GM04504 (cell line): ENCODE measurements at places on chromosomes 7 and 10.

DNA sequence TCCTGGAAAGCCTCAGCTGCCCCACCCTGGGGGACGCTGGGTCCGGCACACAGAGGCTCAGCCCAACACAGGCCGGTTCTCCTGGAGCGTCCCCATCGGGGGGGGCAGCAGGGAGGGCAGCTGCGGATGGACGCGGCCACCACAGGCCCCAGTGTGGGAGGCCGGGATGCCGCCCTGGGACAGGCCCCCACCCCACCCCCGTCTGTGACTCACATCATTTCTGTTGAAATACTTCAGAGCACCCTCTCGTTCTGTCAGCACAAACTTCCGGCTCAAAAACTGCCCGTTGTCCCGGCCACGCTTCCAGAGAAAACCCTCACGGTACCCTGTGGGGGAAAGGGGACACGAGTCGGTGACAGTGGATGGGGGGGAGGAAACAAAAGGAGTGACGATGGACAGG, 28.5 kb downstream of the GET4 start:
- DNase-seq, result no peak

DNA sequence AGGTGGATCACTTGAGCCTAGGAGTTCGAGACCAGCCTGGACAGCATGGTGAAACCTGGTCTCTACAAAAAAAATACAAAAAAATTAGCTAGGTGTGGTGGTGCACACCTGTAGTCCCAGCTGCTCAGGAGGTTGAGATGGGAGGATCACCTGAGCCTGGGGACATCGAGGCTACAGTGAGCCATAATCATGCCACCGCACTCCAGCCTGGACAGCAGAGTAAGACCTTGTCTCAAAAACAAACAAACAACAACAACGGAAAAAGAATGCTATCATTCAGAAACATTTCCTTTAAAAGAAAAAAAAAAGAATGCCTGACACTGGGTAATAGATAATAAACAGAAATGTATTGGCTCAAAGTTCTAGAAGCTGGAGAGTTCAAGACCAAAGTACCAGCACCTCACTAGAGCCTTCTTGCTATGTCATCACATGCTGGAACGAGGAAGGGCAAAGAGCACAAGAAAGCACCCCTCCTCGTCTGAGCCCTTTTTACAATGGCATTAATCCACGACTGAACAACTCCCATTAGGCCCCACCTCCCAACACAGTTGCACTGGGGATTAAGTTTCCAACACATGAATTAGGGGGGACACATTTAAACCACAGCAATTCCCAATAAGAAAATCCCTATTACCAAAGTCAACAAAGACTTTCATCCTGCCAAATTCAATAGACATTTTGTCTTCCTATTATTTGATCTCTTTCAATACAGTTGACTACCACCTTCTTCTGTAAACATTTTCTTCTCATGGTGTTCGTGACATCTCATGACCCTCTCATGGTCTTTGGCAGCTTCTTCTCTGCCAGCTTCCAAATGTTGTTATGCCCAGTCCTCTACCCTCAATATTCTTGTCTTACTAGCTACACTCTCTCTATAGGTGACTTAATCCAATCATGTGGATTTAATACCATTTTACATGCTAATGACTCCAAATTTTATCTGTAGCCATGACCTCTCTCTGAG, 20.0 kb downstream of the AKR1D1 start:
- DNase-seq, result no peak

DNA sequence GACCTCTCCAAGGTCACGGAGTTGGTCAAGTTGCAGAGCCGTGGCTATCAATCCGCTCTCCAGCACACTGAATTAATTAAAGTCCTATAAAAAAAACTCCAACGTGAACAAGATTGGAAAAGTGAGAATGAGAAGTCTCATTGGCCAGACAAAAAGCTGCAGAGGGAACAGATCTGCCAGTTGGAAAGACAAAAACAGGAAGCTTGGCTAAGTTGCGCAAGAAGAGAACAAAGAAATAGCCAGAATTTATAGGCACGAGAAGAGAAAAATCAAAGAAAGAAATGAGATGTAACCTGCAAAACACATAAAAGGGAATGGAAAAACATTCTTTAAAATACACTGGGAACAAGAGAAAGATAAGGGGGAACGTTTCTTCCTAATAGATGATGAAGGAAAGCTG, 45.7 kb upstream of the CRTAC1 start:
- DNase-seq, result no peak

DNA sequence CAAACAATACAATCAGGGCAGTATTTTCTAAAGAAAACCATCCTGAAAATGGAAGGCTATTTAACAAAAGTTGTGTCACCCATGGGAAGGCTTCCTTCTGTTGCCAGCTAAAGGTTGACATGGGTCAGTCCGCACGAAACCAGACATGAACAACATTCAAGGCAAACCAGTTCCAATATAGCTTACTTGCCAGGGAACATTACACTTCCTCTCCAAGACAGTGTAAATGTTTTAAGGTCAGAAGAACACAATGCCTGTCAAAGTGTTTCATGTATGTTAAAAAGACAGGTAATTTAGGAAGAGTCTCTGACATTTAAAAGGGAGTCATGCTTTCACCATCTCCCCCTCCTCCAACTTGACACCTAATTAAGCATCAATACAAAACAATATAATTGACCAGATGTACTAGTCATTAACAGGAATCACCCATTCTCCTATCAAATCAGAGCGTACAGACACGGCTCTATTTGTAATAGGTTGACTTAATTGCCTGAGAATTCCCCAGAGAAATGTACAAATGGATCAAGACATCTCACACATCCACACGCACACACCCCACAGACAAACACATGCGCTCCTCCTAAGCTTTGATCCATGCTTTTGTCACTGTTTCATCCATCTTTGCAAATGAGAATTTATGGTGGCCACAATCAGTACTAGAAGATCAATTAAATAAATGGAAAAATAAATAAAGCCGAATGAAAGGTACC, 69.5 kb downstream of the CACNA2D1 start:
- no peak for DNase-seq

- peak; percentile 66 for DNase-seq
These were observed 11.4 kb downstream of the KDM7A start for GRCh38 chr7:140165422-140165821.

- DNase-seq, result no peak
These were observed 28.1 kb upstream of the NPVF start for GRCh38 chr7:25256333-25256819.

DNA sequence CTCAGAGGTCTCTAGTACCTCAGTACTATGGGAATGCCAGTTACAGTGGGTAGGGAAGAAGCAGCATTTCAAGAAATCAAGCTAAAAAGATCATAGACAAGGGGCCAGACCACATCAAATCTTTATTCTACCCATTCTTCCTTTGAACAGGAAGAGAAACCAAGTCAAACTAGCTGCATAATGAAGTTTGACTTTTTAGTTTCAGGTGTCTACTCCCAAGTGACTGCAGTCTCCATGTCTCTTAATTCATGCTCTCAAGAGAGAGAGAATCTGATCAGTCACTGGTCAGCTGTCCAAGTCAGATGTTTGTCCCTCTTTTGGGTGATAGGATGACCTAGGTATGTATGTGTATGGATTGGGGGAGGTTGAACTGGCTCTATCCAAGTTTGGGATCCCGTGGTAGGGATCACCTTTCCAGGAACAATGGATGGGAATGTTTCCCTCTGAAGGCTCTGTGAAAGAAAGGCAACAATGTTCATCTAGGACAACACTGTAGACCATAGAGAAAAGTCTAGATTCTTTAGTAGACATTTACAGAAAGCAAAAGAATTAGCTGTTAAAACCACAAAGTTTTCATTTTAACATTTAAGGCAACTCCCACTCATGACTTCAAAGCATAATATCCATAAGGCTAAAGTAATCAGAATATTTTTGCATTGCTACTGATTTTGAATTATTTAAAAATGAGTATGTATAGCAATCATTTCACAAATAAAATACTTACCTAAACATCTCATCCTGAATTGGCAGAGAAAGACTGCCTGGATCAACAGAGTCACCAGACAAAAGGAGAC, 30.1 kb upstream of the PRTFDC1 start:
- DNase-seq, result no peak

DNA sequence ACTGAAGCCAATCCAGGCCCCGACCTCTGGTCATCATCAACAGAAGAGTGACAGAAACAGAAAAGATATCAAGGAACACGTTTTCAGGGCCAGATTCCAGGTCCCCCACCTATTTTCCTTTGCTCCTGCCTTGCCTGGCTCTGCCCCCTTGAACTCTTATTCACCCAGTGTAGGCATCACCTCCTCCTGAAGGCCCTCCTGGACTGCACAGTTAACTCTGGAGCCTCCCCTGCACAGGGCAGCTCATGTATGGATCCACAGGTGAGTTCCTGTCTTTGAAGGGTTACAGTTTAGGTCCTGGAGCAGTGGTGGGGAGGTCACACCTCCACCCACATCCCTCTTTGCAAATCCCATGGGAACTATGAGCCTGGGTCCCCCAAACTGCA, 163.3 kb upstream of the TNRC18 start:
- no peak for DNase-seq

GRCh38 chr7:106056513-106057203, 55.5 kb downstream of the SYPL1 start:
- DNase-seq, result no peak

DNA sequence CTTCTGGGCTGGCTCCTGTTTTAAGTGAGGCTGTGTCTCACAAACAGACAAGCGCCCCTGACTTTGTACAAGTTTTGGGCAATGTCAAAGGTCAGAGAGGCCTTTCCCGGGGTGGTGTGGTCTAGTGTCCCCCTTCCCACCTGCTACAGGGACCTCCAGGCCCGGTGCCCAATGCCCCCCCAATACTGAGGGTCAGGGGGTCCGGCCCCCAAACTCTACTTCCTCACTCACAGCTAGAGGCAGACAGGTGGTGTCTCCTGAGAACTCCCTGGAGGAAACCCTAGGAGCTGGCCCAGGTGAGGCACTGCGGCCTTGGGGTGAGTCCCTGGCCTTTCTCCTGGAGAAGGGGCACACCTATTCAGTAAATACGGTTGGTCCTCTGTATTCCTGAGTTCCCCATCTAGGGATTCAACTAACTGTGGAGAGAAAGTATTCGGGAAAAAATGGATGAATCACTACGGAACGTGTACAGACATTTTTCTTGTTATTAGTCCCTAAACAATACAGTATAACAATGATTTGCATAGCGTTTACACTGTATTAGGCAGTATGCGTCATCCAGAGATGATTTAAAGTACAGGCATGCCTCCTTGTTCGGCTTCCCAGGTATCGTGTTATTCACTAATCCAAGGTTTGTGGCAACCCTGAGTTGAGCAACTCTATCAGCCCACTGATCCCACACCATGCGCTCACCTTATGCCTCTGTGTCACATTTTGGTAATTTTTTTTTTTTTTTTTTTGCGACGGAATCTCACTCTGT, 308.1 kb downstream of the WDR37 start:
- no peak for DNase-seq

- DNase-seq, result no peak
These were observed 480.2 kb downstream of the KCNMA1 start for GRCh38 chr10:77157248-77158019.

DNA sequence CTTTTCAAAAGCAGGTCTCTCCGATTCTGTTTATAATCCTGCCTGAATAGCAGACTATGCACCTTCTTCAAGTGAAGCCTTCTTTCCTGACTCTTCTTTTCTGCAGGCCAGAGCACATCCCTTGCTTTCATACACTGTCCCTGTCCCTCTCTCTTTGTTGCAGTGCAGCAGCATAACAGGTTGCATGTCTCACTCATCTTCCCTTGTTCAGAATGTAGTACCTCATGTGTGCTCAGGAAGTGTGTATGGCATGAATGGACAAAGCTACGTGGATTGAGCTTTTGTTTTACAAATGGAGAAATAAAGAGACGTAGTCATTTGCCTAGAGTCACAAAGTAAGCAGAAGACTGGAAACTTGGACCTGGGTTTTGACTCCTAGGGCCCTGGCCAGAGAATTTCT, 68.0 kb downstream of the PTPRZ1 start:
- no peak for DNase-seq

DNA sequence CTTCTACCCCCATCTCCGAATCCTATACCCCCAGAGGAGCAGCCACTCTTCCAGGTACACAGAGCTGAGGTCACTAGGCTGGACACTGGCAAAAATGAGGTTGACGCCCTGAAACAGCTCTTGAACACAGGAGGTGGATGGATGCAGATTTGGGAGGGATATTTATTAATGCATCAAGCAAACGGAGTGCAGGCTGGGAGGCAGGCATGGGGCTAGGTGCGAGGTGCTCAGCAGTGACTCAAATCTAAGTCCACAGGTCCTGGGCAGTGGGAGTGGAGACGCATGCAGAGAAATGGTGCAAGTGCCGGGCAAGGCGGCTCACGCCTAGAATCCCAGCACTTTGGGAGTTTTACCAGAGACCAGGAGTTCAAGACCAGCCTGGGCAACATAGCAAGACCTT, 11.0 kb downstream of the GUSB start:
- no peak for DNase-seq

DNA sequence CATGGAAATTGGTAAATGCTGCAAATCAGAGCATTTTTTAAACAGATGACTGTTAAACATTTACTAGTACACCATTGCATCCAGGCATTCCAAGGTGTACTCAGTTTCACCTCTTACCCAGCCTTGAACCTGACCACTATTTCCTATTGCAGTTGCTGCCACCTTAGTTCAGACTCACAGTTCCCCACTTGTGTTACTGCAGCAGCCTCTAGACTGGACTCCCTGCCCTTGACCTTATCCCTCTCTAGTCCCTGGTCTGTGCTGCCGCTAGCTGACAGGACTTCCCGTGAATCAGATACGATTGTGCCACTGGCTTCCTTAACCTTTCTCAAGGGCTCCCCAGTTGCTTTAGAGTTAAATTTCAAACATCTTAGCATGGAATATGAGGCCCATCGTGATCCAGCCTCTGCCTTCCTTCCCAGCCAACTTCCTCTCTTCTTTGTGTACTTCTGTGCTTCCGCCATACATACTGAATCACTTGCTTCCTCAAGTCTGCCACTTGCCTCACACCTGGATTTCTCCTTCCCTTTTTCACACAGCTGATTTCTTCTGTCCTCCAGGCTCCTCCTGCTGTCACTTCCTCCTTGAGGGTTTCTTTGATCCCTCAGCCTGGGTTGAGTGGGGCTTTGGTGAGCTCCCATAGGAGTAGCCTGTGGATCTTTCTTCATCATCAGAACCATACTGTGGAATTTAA, 118.7 kb upstream of the GJD4 start:
- DNase-seq, result no peak

DNA sequence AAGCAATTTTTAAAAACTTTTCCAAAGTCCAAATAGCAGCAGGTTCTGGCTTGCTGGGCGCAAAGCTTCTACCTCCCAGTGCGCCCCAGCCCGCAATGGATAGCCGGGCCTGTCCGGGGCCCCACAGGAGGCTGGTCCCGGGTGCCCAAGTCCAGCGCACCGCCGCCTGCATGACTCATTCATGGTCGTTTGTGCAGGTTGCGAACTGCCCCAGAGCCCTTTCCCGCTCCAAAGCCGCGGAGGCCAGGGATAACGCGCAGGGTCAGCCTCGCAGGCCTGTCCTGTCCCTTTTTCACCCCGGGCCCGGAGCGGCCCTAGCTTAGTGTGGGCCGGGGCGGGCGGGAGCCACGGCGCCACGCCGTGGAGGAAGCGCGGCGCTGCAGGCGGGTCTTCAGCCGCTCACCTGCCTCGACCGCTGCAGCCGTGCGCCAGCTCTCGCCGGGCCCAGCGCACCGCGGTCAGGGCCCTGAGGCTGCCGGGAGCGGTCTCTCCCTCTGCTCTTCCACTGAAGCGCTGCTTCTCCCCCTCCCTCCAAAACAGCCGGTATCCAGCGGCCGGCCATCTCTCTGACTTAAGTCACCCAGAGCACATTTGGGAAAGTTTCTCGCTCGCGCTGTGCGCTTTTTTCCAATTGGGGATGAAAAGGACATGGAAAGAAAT, 1.7 kb upstream of the EGR2 start:
- DNase-seq, result no peak

GRCh38 chr10:91519899-91520514, 109.9 kb downstream of the HECTD2 start:
- no peak for DNase-seq

GRCh38 chr7:11698384-11698871, 133.6 kb downstream of the THSD7A start:
- DNase-seq, result no peak
